ENCODE measurements at places on chromosomes 6 and 20.

- no peak for DNase-seq
These were observed 50.2 kb upstream of the NOP56 start for GRCh38 chr20:2602046-2602735.

DNA sequence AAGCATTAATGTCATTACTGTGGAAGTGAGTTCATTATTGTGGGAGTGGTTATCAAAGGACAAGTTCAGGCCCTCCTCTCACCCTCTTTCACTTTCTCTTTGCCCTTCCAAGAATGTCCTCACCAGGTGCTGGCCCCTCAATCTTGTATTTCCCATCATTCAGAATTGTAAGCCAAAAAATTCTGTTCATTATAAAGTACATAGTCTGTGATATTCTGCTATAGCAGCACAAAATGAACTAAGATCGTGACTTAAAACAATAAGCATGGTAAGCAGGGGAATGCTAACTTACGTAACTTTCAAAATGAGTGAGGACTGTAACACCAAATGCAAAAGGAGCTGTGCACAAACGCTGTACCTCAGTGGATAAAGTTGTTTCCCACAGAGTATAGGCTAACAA, 515.7 kb upstream of the BTBD3 start:
- no peak for DNase-seq

DNA sequence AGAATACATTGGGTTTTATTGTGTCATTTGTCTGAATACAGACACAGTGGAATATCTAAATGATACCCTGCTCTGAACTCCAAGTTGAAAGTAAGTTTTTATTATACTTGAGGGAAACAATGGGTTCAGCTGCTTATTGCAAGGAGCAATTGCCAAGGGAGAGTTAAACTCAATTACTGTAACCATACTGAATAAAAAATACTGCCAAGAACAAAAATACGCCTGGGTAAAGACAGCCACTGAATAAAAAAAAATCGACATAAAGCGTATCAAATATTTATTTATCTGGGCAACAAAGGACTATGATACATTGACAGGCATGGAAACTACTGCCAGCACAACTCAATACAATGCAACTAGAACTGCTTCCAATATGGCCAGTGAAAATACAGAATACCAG, 18.1 kb downstream of the TFAP2A start:
- no peak for DNase-seq

DNA sequence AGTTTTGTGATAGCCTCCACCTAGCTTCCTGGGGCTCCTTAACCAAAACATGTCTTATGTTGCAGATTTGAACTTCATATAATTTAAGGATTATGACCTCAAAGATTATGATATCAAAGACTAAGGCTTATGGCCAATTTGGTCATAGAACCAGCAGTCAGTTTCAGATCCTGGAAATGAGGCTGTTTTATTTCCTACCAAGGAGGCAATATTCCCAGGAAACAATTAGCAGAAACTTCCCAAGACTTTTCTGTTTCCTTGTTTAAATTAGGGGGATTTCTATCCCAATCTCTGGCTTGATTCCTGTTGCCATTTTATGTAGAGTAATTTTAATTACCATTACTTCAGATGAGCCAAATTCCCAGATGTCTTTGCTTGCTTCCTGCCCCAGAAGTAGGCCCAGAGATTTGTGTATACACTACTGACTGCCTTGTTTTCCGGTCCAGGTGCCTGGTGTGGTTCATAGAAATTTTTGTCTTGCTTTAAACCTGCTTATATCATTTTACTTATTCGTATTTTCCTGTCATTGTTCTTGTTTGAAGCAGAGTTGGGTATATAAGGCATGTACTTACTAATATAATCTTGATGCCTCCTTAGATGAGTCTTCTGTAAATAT, 119.2 kb upstream of the TMEM170B start:
- no peak for DNase-seq

DNA sequence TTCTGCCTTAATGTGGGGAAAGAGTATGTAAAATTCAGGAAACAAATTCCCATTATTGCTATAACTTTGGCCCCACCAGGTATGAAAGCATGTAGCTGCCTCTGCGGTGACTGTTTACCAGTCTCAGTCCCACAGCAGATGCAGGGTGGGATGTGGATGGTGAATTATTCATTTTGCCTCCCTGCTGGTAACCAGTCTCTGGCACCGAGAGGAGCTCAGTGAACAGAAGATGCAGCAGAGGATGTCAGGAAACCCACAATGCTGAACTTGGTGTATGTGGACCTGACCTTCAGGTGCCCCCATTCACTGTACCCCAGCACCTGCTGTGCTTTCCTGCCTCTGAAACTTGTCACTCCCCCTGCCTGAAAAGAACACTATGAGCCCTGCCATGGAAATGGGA, 8.8 kb upstream of the METTL24 start:
- no peak for DNase-seq

DNA sequence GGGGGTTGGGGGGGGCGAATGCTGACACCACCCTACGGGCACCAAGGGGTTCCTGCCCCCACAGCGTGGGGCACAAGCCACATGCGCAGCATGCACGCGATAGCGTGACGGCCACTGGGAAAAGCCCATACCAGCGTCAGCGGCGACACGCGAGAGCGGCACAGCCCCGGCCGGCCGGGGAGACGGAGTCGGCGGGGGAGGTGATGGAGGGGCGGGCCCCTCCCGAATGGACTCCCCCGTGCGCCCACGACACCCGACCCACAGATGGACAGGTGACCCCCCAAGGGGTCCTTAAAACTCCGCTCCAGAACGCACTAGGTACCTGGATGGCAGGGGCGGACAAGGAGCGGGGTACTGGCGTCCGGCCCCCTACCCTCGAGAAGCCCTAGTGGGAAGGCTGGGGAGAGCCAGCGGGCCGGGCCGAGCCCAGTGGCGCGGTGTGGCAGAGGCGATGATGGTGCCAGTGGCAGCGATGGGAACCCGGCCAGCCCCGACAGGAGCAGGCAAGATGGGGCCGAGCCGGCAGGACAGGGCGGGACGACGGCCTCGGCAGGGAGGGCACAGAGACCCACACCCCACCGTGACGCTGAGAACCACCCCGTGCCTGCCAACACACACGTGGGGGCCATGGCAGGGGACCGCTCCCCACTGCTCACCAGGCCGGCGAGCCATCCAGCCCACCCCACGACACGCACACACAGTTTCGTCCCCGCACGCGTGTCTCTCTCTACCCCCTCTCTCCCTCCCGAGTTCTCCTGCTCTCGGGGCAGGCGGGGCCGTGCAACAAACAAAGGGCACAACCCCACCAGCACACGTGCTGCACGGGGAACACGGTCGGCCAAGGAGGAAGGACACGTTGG, 1959.8 kb upstream of the DEFB115 start:
- DNase-seq = no peak

GRCh38 chr6:82017288-82017687, 230.3 kb downstream of the IBTK start:
- DNase-seq = no peak

DNA sequence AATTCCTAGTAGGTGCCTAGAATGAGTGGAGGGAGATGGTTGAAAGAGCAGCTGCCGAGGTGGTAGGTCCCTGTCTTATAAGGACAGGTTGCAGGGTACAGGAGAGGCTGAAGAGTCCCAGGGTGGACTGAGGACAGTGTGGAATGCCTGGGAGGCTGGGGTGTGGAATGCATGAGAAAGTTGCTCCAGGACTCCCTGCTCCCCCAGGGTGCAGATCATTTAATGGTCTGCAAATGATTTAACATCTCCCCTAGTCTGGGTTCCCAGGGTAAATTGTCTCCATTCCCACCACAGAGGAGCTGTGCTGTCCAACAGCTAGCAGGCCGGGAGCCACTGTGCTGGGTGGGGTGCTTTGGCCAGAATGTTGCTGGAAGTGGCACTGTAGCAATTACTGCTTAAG, 76.0 kb downstream of the CD83 start:
- no peak for DNase-seq

DNA sequence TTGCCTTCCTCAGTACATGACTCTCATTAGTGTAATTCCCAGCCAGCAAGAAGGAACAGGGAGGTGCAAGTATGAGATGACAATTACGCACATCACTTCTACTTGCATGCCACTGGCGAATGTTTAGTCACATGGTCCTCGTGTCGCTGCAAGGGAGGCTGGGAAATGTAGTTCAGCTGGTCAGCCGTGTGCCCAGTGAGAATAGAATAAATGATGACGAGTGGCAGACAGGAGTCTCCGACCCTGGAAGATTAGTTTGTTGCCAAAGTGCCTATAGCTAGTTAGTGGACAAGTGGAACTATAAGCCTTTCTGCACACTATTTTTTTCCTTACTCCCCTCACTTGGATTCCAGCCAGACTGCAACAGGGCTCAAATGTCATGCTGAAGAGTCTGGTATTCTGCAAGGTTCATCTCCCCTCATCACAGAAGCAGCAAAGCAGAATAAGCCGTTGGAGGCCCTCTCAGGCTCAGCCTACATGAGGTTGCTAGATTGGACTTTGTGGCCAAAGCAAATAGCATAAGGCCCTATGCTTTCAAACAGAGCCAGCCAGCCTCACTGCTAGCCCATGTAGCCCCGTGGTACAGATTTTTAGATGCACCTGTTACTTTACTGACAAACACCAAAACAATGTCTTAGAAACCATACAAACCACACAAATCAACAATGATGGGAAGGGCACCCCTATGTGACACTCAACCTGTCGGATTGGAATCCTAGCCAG, 9.7 kb downstream of the LINC00237 start:
- DNase-seq = no peak

DNA sequence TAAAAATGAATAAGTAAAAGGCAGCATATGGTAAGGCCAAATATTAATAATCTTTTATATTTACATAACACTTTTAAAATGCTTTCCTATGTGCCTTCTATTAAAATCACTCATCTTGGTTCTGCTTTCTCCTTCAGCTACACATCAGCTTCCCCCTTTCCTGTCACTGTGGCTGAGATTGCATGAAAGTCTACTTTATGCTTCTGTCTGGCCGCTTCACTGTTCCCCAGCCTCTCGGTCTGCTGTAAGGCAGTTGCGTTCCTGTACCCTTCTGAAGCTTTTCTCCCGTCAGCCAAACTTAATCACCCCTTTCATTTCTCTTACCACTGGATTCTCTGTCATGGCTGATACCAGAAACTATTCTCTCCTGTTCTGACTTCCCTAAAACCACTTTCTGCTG, 34.6 kb downstream of the SOX4 start:
- DNase-seq = no peak

DNA sequence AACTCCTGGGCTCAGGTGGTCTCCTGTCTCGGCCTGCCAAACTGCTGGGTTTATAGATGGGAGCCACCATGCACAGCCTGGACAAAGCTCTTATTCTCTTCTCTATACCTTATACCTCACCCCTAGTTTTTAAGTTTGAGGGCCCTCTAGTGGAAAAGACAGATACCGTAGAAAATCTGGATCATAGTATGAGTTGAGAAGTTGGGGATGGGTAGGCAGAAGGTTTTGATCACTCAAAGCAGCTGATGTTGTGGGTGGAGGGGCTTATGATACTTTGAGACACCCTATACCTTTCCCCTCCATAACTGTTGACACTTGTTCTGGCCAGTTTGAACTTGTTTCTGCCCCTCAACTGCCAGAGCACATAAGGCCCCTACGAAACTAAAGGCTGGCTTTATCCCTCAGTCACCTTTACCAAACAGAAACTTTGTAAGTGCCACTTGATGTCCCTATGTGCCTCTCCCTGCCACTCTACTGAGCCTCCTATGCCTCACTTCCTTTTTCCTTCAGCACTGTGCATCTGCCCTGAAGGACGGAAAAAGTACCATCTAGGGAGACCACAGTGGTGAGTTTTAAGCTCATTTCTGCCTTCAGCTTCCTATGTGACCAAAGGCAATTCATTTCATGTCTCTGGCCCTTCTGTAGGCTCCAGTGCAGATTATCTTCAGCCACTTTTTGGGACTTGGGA, 28.6 kb downstream of the RALY start:
- no peak for DNase-seq

- DNase-seq = no peak
These were observed 770.8 kb downstream of the EPHA7 start for GRCh38 chr6:92648364-92649086.

GRCh38 chr20:32432277-32432676, 74.1 kb downstream of the ASXL1 start:
- DNase-seq = no peak

DNA sequence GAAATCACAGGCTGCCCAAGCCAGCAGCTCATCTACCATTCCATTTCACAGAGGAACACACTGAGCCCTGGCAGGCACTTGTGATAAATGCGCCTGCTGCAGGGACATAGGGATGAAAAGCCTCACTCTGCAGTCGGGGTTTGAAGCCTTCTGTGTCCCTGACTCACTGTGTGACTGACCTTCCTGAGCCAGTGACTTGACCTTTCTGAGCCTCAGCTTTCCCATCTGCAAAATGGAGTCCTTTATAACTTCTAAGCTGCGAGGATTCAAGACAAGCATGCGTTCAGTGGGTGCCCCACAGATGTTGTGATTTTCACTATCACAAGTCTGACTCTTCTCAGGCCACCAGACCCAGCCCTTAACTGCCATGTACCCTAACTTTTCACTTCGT, 5.5 kb downstream of the TGM2 start:
- DNase-seq = no peak

- no peak for DNase-seq
These were observed 1.1 kb upstream of the CD109 start for GRCh38 chr6:73694711-73695411.

DNA sequence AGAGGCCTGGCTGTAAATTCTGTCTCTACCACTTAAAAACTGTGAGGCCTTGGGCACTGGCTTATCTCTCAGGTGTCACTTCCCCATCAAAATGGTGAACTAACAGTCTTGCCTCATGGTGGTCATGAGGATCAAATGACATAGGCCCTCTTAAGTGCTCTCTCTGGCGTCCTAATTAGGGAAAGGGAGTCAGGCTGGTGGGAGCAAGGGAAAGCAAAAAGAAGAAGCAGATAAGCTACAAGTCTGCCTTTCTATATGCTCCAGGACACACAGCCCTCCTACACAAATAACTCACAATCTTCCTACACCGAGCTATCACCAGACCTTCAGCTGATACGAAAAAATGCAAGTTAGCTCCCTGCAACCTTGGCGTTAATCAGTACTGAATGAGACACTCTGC, 19.5 kb upstream of the SLC22A16 start:
- no peak for DNase-seq

DNA sequence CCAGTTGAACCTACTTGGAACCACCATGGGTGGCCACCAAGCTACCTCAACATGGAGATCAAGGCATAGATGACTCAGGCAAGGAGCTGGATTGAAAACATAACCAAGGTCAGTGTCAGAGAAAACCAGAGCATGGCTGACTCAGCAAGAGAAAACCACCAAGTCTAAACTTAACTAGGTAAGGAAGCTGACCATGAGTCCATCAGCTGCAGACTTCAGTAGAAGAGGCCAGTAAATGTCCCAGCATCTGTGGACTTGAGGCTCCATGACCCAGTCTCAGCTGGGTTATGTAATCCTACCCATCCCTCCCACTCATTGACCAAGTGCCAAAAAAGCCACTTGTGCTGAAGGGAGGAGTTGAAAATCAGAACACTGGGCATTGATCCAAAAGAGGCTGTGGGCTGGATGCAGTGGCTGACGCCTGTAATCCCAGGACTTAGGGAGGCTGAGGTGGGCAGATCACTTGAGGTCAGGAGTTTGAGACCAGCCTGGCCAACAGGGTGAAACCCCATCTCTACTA, 93.7 kb upstream of the CBLN4 start:
- no peak for DNase-seq

- DNase-seq = no peak
These were observed 10.6 kb downstream of the ORC3 start for GRCh38 chr6:87600576-87600975.

Data from activated T-cell treated with anti-CD3 and anti-CD28 coated beads for 1 hour (primary cell).